ENCODE measurements at places on chromosomes 12 and 14.

GRCh38 chr12:110684312-110684836, 4.5 kb downstream of the HVCN1 start:
- no peak for DNase-seq

DNA sequence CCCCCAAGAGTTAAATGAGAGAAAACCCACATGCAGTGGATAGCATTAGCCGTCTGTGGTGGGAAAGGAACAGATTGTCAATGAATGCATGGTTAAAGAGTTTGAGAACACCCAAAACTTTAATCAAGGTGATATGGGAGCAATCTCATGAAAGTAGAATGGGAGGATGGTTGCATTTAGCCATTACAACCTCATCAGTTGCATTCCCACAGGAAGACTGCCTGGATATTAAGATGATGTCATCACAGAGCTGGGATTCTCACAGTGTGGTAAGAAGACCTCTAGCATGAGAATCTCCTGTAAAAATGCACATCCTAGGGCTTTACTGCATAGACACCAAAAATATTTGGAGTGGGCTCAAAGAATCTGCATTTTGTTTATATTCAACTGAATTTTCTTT, 284.9 kb downstream of the RGS6 start:
- DNase-seq: no peak

DNA sequence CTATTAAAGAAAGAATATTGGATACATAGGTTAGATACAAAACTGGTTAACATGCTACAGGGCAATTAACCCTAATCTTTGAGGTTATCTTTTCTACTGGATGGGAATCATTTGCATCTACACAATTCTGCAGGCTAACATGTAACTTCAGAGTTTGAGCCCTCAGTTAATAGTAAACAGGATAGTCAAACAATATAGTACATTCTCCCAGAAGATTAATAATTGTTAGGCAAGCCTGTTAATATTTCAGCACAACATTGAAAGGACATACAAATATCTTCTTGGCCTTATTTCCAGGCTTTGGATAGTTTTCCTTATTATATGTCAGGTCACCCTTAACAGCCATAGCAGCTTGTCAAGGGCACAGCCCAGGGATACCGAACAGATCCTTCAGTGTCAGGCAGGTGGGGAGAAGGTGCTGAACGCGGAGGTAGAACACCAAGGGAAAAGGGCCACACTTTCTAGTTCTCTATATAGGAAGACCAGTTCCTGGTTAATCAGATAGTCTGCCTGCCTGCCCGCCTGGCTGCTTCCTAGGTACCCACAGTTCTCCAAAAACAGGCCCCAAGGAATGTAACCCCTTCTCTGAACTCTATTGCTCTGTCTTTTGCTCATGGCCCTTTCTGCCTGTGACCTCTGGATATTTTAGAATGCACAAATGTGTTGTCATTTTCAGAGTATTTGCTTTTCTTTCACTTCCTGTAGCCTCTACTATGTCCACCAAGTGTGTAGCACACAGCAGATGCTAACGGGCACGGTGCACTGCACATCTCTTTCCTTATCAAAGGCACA, 256.0 kb downstream of the PCNX1 start:
- no peak for DNase-seq

GRCh38 chr12:110750784-110751461, 8.2 kb upstream of the PPP1CC start:
- DNase-seq: no peak

DNA sequence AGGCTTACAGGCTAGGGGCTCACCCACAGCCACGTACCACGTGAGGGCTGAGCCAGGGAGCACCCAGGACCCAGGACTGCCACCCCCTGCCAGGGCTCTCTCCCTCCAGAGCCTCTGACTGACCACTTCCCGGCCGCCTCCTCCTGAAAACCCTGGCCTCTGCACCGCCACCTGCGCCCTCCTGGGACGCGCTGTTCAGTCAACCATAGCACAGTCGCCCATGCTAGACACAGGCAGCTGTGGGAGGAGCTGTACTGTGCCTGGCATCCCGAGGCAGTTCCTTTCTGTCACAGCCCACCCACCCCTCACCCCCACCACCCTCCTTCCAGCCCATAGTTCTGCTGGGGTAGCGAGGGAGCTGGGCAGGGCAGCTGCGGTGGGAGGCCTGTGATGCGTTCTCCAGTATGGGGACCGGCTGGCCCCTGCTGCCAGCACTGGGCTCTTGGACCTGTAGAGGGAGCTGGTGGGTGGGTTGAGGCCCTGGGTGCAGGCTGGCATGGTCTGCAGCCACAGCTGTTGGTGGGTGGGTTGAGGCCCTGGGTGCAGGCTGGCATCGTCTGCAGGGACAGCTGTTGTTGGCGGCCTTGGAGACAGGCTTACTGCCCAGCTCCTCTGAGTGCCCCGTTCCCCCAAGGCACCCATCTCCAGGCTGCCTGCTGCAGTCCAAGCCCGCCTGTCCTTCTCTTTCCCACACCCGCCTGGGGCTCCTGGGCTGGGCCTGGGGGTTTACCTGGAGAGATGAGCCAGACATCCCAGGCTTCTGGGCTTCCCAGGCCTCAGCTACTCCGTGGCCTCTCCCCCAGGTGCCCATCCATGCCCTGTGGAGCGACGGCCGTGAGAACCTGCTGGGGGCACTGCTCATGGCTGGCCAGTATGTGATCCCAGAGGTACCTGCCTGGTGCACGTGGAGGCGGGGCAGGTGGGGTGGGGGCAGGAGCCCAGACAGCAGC, 11.5 kb downstream of the ASPG start:
- no peak for DNase-seq

- DNase-seq: no peak
Observed at GRCh38 chr12:57835366-57836288, 10.9 kb downstream of the CTDSP2 start.

DNA sequence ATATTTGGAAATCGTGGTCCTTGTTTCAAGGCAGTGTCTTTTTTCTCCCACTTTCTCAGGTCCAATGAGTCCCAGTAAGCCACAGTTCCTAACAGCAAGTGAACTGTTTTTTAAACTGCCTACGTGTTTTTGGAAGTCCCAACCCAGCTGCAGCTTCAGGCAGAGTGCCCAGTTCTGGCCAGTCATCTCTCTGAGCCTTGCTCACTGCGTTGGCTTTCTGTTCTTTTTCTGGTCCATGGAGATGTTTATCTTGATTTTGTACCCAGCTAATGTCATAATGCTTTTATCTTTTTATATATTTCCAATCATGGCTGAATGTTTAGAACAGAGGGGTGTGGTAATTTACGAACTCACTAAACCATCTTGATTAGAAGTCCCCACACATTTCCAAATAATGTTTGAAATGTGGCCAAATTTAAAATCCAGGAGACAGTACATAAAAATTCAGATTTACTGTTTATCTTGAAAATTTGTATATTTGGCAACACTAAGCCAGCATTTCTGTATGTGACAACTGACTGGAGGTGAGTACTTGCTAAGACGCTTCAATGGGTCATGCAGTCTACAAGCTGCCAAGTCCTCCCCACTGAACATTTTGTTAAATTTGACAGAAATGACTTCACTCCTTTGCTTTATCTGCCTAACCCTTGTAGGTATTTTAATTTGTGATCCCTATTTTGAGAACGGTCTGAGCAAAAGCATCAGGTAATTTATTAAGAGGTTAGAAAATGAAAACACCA, 46.1 kb upstream of the OTOGL start:
- peak; percentile 75 for DNase-seq

- no peak for DNase-seq
Observed at GRCh38 chr12:12229556-12230092, 37.2 kb downstream of the LRP6 start.

- no peak for DNase-seq
Observed at GRCh38 chr14:50800032-50800431, 30.9 kb downstream of the NIN start.

- peak; percentile 46 for DNase-seq
Observed at GRCh38 chr14:65356327-65356836, 56.1 kb upstream of the FUT8 start.

- no peak for DNase-seq
Observed at GRCh38 chr12:95443459-95443858, 30.5 kb upstream of the METAP2 start.

DNA sequence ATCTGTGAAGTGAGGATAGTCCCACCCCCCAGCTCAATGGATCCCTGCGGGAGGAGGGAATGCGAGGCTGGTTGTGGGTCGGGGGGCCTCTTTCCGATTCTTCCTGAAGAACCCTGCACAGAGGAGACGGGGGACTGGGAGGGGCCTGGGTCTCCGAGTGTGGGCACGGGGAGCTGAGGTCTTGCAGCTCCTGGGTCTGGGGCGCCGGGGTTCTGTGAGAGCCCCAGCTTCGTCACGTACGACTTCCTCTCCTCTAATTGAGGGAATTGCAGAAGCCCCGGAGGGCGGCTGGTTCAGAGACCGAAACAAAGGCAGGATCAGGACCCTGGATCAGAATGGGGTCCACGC, 66.6 kb downstream of the DIO3 start:
- no peak for DNase-seq

DNA sequence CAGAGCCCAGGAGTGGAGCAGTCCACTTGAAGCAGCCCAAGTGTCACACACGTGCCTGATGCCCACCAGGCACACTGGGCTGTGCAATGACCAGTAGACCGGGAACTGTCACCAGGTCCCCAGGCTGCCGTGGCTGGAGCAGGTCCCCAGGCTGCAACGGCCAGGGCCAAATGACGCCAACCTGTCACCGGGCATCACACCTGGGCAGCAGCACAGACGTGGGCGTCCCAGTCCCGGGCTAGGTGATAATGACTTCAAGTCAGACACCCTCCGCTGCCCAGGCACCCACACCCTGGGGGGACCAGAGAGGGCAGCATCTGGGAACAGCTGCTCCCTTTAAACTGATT, 30.6 kb upstream of the MMP17 start:
- no peak for DNase-seq

- DNase-seq: no peak
Observed at GRCh38 chr12:118743896-118744700, 237.2 kb upstream of the SRRM4 start.

DNA sequence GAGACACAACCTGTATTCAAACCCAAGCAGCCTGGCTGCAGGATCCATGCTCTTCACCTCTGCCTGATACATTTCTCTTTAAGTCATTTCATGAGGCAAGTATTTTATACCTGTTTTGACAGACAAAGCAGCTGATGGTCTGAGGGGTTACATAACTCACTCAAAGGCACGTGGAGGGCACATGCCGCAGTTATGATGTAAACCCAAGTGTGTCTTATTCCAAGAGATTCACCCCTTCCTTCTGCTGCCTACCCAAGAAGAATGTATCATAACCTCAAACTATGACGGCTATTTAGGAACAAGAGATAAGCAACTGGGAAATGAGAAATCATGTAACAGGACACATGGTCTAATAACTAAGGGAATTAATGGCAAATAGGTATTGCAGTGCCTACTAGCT, 329.8 kb upstream of the TMPO start:
- no peak for DNase-seq

DNA sequence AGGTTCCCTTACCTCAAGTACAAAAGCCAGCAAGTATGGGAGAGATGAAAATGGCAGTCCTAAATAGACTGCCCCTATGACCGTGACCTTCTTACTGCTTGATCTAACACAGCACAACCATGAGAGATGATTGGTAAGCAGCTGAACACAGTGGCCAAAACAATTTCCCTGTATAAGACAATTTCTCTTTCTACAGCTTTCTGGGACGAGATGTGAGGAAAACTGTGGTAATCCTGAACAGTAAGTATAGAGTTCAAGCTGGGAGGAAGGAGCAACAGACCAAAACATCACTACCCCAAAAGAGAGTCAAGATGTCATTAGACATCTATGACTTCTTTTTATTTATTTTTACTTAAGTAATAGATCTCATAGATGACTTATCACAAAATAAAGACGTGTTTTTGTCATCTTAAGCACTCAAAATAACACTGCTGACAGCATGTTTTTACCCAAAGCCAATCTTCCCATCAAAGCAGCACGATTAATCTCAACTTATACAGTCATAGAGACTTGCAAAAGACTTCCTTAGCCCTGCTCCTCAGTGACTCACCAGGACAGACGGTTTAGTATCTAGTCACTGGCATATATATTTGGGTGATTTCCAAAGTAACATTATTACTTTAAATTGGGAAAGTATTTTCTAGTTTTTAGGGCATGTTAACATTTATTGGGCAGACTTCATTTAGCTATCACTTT, 3.7 kb downstream of the TMEM52B start:
- DNase-seq: peak; percentile 58

DNA sequence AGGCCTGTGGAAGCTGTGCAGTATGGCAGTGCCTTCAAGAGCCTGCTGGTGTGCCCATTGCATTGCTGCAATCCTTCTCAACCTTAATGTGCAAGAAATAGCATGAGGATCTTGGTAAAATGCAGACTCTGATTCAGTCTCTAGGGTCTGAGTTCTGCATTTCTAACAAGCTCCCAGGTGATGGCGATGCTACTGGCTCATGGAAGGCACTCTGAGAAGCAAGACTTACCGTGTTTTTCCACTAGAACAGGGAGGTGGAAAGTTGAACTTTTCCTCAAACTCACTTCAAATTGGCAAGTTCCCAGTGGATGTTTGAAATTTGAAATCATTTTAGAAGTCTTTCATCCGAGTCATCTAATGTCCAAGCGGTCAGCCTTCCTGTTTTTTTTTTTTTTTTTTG, 55.5 kb downstream of the MYRFL start:
- DNase-seq: no peak

DNA sequence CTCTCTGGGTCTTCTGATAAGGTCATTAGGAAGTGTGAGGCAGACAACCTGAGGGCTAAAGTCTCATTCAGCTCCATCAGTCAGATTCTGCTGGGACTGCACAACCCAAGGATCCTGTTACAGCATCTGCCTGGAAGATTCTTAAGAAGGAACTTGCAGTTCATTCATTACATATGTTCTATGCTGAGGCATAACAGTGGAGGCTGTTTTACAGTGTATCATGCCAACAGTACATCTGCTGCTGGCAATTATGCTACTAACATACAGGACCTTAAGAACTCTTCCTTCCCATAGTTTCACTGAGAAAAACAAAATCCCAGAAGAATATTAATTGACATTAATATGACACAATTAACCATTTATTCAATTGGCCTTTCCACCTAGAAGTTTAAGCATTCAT, 968.6 kb downstream of the DIO2 start:
- no peak for DNase-seq

GRCh38 chr12:69171881-69172280, 67.5 kb upstream of the CPSF6 start:
- no peak for DNase-seq

DNA sequence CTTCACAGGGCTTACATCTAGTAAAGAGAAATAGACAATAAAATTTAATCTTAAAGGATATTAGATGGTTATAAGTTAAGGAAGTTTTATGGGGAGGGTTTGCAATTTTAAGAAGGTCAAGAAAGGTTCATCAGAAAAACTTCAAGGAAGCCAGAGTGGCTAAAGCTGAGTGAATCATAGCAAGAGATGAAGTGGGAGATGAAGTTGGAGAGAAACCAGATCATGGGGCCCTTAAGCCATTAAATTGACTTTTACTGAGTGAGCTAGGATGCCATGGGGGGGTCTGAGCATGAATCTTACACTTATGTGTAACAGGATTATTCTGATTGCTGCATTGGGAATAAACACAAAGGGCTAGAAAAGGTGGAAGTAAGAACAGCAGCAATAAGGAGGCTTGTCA, 189.2 kb downstream of the LRIG3 start:
- DNase-seq: no peak

GRCh38 chr12:93645702-93646101, 31.5 kb upstream of the CRADD start:
- no peak for DNase-seq

All from AG09309 (cell line).